ENCODE measurements at places on chromosomes 12 and 14.

GRCh38 chr12:40439771-40440492, 215.1 kb downstream of the LRRK2 start:
- no peak for DNase-seq

DNA sequence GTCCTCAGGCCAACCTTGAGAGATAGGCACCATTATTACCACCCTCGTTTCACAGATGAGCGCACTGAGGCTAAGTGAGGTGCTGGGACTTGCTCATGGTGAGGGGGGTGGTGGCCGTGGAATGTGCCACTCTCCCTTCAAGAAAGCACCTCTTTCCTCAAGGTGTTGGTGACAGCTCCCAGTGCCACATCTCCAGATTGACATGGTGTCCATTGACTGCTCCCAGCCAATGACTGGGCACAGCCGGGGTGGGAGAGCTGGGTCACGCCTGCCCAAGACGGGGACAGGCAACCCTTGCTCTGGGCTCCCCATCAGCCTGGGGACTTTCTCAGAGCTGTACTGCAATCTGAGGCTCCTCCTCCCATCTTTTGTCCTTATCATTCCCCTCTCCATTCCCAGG, 21.0 kb upstream of the MYL2 start:
- DNase-seq: peak; percentile 43

DNA sequence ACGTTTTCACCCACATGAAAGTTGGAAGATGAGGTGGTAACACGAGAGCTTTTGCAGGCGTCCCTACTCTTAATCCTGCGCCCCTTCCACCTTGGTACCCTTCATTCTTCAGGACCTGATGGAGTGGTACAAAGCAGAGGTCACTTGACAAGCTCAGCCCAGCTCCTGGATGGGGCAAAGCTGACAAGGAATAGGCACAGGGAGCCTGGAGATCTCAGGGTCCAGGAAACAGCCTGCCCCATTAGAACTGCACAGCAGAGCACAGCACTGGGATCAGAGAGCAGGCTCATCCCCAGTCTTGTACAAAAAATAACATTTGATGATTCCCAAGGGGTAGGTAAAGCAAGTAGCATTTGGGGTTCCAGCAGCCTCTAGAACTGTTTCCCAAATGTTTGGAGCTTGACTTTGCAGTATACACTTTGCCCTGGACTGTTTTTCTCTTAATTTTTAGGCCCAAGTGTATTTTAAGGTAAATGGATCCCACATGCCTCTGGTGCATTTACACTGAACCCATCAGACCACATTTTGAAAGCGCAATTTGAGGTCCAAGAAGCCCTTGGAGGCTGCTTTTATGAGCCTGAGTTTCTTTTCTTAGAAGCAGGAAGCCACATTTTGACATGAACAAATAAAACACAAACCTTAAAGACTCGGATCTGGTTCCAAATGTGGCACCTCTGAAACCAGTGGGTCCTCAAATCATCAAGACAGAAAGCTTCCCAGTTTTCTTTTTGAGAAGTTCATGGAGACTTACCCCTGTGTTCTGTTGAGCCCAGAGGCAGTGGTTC, 633 bp downstream of the TC2N start:
- no peak for DNase-seq

DNA sequence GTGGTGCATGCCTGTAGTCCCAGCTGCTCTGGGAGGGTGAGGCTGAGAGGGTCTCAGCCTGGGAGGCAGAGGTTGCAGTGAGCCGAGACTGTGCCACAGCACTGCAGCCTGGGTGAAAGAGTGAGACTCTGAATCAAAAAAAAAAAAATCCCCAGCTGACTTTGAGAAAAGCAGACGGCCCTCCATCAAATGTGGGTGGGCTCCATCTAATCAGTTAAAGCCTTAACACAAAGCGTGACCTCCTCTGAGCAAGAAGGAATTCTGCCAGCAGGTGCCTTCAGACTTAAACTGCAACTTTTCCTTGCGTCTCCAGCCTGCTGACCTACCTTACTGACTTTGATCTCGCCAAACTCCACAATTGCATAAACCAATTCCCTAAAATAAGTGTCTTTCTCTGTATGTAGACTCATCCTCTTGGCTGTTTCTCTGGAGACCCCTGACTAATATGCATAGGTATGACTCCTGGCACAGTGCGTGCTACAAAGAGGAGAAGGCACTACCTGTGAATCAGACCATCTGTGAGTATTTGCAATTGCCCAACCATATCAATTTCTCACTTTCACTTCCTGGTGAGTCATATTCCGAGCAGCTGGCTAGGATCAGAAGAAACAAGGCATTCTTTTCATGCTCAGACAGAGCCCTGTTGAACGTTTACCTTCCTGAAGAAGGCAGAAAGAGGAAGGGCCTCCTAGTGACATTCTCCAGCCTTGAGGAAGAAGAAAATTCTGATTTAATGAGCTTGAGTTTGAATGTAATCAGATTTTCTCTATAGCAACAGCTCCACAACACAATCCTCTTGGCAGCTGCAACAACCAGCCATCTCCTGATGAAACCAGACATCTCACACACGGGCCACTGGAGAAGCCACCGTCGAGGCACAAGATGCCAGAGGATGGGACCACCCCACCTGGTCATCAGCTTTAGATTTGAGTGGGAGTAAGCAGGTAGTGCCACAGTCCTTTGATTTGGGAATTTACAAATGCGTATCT, 54.3 kb downstream of the CLMN start:
- DNase-seq: no peak

DNA sequence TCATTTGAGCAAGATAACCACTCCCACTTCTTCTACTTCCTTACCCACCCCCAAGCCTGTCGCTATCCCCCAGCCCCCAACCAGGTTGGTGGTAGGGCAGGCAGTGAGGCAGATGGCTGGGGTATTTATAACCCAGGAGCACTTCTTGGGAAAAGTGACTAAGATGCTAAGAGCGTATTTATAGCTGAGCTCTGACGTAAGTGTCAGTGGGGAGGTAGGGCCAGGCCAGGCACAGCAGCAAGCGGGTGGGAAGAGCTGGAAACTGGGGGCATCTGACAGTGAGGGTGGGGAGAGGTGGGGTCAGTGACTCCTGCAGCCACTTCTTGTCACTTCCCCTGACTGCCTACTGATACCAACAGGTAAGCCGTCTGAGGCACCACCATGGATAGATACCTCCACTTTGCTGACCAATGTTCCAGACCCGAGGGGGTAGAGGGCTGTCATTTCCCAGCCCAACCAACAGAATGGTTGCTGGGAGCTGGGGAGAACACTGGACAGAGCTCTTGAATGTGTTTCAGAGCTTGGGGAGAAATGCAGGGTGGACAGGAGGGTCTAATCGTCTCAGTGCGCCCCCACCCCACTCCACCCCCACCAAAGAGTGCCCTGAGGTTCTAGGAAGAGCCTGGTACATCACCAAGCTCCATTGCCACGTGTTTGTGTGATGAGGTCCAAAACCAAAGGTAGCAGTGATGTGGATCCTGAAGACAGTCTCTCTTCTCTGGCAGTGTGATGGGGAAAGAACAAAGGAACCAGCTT, 2.7 kb upstream of the INHBE start:
- no peak for DNase-seq

Measured in suprapubic skin (tissue), 4 donors.